ENCODE measurements at places on chromosomes 2 and 18.

DNA sequence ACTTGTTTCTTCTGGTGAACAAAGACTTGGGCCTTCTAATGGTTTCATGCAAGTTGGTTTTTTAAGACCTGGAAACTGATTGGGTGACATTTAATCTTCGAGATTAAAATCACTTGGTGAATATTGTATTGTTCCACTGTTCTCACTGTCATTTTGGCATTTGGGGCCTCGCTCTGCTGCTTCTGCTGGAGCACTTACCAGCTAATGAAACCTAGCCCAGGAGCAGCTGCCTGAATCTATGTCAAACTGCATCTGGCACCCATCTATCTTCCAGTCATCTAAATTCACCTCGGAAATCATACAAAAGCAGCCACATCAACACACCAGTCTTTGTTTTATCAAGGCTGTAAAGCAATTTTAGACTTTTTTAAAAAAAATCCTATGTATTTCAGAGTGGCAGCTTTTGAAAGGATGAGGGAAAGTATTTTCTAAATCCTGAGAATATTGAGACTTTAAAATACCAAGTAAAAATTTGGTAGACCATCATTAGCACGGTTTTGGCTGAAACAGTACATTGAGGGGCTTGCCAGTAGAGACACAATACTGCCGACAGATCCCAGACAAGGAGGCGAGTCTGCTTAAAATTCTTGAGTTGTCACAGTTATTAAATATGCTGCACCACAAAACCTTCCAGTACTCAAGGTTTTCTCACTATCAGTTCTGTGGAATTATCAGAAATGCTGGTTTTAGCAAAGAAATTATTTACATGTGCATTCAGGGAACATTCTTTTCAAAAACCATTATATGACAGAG lies 26.1 kb upstream of the SERTAD2 start:
- DNase-seq = no peak

GRCh38 chr2:165469417-165469816 lies at the start of gene CSRNP3:
Gene CSRNP3, plus strand, starts transcription at chr2:165469698. Its CDS starts 125,368 bp downstream, at chr2:165595066.
- no peak for DNase-seq

DNA sequence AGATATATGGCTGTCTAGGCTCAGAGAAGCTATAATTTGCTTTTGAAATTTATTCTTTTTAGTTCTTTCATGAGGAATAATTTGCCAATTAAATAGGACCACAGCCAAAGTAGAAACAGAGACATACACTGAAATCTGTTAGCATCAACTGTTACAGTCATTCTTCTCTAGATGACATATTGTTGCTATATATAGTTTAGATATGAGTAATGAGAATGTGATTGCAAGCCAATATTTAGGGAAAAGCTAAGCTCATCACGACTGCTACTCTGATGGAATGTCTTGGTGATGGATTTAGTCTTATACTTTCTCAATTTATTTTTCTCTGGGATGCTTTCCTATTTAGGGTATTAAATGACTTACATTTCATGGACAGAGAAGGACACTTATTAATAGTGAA lies 259.1 kb downstream of the LNPK start:
- no peak for DNase-seq

DNA sequence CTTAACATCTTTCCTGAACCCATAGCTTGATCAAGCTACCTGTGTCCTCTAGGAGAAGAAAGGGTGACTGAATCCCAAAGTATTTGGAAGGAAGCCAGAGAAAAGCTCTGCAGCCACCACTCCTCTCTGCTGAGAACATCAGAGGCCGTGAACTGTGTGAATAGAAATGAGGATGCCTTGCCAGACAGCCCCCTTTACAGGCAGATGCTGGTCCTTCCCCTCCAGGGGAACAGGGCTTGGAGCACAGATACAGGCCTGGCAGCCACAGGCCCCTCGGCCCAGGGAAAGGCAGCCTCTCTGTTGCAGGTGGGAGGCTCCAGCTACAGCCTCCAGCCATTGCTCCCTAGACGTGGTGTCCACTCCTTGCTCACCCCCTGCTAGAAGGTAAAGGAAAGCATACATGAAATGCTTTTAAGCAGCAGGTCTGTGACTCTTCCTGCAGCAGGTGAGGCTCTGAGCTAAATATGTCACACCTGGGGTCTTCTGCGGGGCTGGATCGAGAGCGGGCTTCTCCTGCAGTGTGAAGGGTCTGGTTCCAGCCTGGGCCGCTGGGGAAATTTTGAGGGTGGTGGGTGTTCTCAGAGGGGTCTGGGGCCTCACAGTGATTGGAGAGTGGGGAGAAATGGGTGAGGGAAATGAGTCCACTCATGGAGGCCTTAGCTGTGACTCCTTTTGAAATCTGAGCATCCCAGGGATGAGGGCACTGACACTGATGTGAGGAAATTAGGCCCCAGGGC lies 234.0 kb downstream of the KLHL29 start:
- DNase-seq = no peak

DNA sequence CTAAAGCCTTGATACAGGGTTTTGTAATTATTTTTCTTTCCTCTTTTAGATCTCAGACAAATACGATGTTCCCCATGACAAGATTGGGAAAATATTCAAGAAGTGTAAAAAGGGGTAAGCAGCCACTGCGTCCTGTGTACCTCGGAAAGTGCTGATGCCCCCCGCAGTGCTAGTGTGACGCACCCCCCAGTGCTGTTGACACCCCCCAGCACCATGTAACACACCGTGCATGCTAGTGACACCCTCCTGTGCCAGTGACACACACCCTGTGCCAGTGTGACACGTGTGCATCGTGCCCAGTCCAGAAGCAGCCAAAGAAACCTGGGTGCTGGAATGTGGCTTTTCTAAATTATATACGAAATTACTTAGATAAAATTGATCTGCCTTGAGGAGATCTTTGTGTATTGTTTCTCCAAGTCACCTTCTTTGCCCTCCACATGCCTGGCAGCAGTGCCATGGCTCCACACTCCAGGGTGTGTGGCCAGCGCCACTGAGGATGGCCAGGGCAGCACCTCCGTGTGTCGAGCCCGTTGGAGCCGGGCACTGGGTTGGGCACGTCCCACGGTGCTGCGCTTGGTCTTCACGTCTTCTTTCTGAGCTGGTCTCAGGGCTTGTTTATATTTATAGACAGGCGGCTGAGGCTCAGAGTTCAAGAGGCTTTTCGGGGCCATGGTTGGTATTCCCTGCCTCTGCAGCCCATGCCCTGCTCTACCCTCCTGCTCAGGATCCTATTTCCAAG lies 44.3 kb upstream of the KLF11 start:
- no peak for DNase-seq

Data from stimulated activated CD8-positive, alpha-beta memory T cell treated with anti-CD3 and anti-CD28 coated beads, Interleukin-12 subunit alpha, Interleukin-12 subunit beta, amount 100 ng/mL, for 1 hour (primary cell).